Activated T-cell treated with anti-CD3 and anti-CD28 coated beads for 4 hours (primary cell): ENCODE measurements at places on chromosomes 1 and 21.

DNA sequence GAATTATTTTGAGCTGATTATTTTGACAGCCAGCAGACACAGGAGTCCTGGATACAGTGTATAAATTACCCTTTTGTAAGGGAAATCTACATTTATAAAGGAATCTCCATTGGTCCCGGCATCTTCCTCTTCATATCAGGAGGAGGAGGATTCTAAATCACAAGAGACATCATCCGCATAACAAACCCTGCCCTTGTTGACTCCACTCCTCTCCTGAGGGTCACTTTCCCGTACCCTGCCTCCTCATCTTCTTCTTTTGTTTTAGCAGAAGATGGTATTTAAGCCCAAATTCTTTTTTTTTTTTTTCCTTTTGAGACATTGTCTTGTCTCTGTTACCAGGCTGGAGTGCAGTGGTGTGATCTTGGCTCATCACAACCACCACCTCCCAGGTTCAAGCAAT, 14.6 kb upstream of the PKNOX1 start:
- no peak for DNase-seq

DNA sequence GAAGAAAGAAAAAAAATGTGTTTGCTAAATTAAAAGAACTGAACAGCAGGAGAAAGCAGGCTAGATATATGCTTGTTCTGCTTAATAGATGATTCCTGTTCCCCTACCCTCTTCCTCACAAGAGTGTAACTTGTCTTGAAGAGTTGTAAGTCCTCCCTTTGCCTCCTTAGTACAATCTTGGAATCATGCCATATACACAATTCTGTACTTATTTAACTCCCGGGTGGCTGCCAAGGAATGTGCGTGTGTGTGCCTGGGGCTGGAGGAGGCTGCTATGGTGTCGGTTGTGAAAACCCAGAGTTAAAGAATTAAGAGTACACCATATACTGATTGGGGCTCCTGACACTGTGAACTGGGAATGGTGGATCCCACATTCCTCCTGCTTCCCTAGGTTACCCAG, 194.2 kb downstream of the SIPA1L2 start:
- no peak for DNase-seq

- no peak for DNase-seq
Measured at GRCh38 chr1:165152109-165152508, 204.4 kb downstream of the LMX1A start.

GRCh38 chr1:199815947-199816346, 211.6 kb upstream of the NR5A2 start:
- DNase-seq, result no peak

GRCh38 chr1:83800066-83800465, 198.9 kb downstream of the TTLL7 start:
- DNase-seq, result no peak
